ENCODE measurements at places on chromosomes 13 and 19. TPM values are rescaled to one million over a fixed set of nuclear protein-coding genes. Genes with fewer than 3 reads are reported as not detected.

The TEX101 gene
- total RNA-seq: not detected

The SPRYD7 gene
- 6.1 TPM for total RNA-seq

The RGS9BP gene
- 15.3 TPM for total RNA-seq

The AMER2 gene
- total RNA-seq: not detected

The SIGLEC6 gene
- 0.44 TPM for total RNA-seq

The FXYD3 gene
- total RNA-seq: 0.98 TPM
